ENCODE measurements at places on chromosomes 3 and 15. TPM values are rescaled to one million over a fixed set of nuclear protein-coding genes. Genes with fewer than 3 reads are reported as not detected.

DNA sequence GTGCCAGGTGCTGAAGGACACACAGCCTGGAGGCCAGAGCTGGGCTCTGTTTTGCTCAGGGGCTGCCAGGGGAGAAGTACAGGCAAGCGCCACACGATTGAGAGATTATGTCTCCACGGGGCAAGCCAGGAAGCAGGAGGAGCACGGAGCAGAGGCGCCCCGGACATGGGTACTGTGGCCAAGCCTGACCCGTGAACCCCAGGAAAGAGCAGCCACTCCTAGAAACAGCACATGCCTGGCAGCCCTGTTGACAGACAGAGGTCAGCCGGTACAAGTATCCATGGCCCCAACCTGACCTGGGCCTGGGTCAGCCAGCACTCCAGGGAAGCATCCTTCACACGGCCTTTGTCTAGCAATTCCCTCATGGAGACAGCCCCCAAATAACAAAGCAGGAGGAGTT lies 89.4 kb downstream of the ADAMTS17 start:
- DNase-seq = no peak

Gene CPLX3
- total RNA-seq = 0.18 TPM

Gene PIF1
- total RNA-seq = 46.1 TPM

Gene TRAIP
- total RNA-seq = 21.0 TPM

Gene ALS2CL
- total RNA-seq = 6.9 TPM

Gene CCR9
- total RNA-seq = 0.28 TPM

Gene SNURF
- total RNA-seq = 16.0 TPM

All from activated CD4-positive, alpha-beta memory T cell treated with anti-CD3 and anti-CD28 coated beads, Interleukin-2, amount 10 ng/mL, durations not matched to agents 7 days and 5 days (primary cell).